DMS53 (cell line): ENCODE measurements at places on chromosomes 7 and 10.

DNA sequence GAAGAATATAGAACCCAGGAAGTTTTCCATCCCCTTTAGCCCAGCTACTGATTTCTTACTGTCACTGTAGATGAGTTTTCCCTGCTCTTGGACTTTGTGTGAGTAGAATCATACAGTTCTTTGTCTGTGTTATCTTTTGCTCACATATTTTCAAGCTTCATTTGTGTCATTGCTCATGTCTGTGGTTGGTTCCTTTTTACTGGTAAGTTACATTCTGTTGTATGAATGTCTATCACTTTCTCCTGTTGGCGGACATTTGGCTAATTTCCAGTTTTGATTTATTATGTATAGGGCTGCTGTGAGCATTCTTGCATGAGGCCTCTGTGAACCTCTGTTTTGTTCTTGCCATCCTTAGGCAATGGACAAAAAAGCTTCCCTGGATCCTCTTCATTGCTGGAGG, 5.3 kb downstream of the GLRX3 start:
- no peak for DNase-seq

DNA sequence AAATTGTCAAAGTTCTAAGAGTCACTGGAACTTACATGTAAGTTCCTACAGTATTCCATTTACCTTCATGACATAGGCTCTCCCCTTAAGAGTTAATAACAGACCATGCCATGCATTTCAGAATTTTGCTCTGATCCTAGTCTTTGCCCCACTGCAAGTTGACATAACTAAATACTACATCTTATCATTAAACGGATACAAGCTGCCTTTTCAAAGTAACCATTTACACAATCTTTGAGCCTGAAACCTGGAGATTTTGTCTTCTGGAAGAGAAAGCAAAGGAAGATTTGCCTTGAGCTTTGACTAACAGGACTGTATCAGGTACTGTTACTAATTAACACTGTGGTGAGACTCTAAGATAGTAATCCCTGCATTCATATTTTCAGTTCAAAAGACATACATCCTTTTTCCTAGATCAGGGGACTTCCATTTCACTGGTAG, 9.3 kb upstream of the AKR1D1 start:
- no peak for DNase-seq

DNA sequence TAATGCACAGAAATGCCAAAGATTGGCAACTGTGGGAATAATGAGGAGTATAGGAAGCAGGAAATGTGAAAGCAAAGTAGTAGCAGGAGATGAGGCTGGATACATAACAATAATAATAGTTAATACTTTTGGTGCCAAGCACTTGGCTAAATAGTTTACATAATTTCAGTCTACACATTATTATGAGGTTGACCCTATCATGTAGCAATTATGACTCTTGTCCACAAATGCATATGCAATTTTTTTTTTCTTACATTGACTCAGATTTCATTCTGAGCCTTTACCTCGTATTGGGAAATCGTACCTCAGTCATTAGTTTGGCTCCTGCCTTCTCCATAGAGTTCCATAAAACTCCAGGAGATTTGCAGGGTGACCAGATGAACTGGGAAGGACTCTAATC, 219.9 kb downstream of the SUGCT start:
- no peak for DNase-seq

GRCh38 chr10:122553341-122553740, 7.2 kb upstream of the DMBT1 start:
- DNase-seq, result no peak
